ENCODE measurements at places on chromosomes 3 and 15.

GRCh38 chr3:72615776-72616175 is 232.5 kb downstream of the SHQ1 start:
- no peak for DNase-seq

DNA sequence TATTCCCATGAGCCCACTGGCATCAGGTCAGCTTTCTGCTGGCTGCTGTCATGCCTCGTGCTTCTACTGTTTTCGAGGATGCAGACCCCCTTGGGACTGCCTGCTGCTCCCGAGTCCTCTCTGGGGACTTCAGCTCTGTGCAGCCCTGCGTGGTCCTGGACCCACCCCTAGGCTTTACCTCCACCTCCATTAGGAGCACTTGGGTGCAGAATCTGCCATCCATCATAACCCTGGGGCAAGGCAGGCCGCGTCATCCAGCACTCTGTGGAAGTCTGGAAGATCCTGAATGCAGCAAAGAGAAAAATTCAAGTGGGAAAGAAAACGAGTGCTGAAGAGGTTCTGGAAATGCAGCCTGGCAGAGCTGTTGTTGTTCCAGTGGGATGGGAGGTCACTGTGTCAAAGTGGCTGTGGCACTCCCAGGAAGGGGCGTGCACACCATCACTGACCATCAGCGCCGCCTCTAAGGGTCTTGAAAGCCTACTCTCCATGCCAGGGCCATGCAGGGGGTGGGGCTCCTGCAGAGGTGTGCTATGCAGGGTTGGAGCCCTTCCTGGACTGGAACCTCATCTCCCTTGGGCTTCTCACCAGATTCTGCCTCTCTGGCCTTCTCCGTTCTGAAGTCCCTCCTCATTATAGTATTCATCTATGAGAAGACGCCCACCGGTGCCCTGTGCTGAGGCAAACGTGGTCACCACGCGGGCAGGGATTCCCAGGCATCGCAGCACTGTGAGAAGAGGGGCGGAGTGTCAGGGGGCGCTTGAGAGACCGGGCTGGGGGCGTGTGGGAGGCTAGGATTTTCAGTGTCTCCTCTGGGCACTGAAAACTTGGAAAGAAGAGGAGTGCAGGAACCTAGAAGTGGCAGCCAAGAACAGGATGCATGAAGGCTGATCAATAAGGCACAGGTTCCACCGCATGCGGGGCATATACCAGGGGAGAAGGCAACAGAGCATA is 12.5 kb downstream of the EPB42 start:
- no peak for DNase-seq

GRCh38 chr15:78177447-78177873 is 28.3 kb downstream of the IDH3A start:
- no peak for DNase-seq

DNA sequence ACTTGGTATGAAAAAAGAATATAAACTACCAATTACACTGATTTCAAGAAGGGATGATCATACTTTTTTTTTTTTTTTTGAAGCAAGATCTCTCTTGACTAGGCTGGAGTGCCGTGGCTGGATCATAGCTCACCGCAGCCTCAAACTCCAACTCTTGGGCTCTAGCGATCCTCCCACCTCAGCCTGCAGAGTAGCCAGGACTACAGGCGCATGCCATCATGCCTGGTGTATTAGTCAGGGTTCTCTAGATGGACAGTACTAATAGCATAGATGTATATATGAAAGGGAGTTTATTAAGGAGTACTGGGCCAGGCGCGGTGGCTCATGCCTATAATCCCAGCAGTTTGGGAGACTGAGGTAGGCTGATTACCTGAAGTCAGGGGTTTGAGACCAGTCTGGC is 11.5 kb upstream of the SEC11A start:
- DNase-seq, result no peak

DNA sequence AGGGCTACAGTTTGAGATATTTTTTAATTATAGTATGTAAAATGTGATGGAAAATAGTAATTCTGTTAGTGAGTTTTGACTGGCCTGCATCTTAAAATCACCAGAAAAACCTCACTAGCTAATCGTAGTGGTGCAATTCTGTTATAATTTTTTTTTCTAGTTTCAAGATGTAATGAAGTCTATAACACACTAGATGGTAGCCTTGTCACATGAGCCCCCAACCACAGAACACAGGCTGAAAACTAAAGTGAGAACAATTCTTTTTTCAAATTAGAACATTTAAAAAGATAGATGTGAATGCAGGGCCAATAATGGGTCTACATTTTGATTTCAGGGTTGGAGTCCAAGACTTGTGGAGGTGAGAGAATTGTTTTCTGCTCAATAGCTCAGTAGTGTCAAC is 83.3 kb upstream of the KCNH8 start:
- DNase-seq, result no peak

- DNase-seq, result no peak
Observed at GRCh38 chr3:162332344-162332743, 835.7 kb downstream of the OTOL1 start.

DNA sequence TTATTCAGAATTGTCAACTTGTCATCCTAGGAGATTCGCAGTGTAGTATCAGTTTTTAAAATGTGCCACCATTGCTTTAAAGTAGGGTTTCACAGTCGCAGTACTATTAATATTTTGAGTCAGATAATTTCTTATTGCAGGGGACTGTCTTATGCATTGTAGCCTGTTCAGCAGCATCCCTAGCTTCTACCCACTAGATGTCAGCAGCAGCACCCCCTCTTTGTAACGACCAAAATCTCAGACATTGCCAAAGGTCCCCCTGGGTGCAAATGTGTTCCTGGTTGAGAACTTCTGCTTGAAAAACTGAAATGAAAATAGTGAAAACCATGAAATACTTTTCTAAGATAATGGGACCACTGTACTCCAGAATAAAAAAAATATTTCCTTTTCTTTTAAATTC is 474.8 kb downstream of the CNTN3 start:
- DNase-seq, result no peak

- no peak for DNase-seq
Observed at GRCh38 chr3:172557515-172558220, 34.4 kb upstream of the TNFSF10 start.

- no peak for DNase-seq
Observed at GRCh38 chr3:183354325-183354831, 74.0 kb downstream of the MCF2L2 start.

- DNase-seq, result no peak
Observed at GRCh38 chr3:11331101-11331500, 58.9 kb downstream of the ATG7 start.
